ENCODE measurements at places on chromosomes 1 and 21. TPM values are rescaled to one million over a fixed set of nuclear protein-coding genes. Genes with fewer than 3 reads are reported as not detected.
A peak's percentile ranks its signal among the peaks of the same experiment; 100 is the strongest.

DNA sequence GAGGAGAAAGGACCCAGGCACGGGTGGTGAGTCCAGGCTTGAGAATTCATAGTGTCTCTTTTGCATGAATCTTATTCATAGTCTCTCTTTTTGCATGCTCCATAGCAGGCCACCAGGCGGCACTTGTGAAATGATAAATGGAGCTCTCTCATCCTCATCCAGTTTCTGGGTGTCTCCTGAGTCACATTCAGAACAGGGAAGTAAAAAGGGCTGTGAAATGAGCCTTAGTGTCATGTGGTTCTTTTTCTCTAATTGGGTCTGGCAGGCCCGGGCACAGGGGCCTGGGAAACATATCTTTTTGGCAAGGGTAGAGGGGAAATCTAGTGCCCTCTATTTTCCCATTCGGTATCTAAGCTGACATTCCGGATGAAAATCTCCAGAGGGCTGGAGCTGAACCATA is 19.1 kb upstream of the NCF2 start:
- no peaks in the 10 kb centered on the region for H3K36me3 ChIP-seq
- DNase-seq, result peak; percentile 34
- peaks cover under 1% of the 10 kb centered on the region for H3K4me1 ChIP-seq
- no peak overlapping the region for H3K27ac ChIP-seq

DNA sequence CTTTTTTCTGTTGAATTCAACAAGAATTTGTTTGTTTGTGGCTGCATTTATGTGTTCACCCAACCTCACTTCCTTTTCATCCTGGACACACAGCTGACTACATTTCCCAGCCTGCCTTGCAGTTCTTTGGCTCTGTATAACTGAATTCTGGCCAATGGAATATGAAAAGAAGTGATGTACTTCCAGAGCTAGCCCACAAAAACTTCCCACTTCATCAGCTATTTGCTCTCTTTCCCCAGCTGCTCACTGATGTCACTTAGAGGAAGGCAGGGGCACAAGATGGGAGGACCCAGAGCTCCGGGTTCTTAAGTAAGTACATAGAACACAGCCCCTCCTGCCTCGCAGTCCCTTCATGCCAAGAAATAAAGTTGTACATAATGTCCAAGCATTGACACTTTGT is 235.0 kb upstream of the FGGY start:
- H3K27me3 ChIP-seq, result no peaks in the 10 kb centered on the region
- peaks cover 29% of the 10 kb centered on the region for H3K4me1 ChIP-seq
- no peaks in the 10 kb centered on the region for H3K36me3 ChIP-seq
- no peak overlapping the region for H3K27ac ChIP-seq

DNA sequence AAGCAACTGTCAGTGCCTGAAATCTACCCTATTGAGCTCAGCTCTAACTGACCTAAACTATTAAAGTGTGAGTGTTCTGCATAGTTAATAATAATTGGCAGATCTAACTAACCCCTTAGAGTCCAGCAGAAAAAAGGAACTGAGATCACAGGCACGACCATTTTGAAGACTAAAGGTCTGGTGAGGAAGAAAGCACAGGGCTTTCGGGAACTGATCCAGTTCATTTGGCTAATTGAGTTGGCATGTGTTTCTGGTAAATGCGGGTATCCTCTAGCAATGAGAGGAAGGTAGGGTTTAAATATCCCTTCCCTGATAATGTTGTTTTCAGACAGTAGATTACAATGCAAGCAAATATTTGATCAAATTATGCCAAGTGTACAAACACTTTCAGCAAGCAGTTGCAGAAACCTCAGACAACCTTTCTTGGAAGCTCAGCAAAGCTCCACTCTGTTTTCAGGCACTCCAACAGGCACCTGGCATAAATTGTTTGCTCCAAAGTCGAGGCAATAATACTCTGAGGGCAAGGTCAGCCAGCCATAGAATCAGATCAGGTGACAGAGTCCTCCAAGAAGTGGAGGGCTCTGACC is 100.8 kb downstream of the KCNK1 start:
- H3K36me3 ChIP-seq, result no peaks in the 10 kb centered on the region
- H3K27me3 ChIP-seq, result peaks cover 8% of the 10 kb centered on the region
- H3K4me3 ChIP-seq, result no peak overlapping the region
- no peak for DNase-seq
- no peaks in the 10 kb centered on the region for H3K4me1 ChIP-seq

Gene APOBEC4
- not detected for total RNA-seq

Gene SPATA45
- total RNA-seq, result not detected

DNA sequence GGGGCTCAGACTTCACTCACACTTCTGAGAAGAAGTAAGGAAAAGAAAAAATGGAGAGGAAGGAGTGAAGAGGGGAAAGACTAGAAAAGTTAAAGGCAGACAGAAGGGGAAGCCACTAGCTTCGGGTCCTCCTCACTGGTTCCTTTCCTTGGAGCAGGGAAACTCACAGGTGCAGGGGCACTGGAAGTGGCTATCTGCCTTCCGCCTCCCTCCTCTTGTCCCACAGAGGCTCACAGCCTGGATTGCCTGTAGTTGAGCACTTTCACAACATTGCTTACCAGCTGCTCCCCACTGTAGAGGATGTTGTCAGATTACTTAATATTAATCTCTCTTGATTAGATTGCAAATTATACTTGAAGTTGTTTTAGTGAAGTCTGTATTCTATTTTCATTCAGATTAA is 21.6 kb upstream of the ABCA4 start:
- no peaks in the 10 kb centered on the region for H3K36me3 ChIP-seq
- no peak overlapping the region for H3K27ac ChIP-seq
- H3K4me1 ChIP-seq, result no peaks in the 10 kb centered on the region
- no peak for DNase-seq
- H3K4me3 ChIP-seq, result no peak overlapping the region
- H3K27me3 ChIP-seq, result peaks cover 2% of the 10 kb centered on the region

- no peak overlapping the region for H3K27ac ChIP-seq
- no peaks in the 10 kb centered on the region for H3K4me1 ChIP-seq
- no peaks in the 10 kb centered on the region for H3K36me3 ChIP-seq
- H3K27me3 ChIP-seq, result no peaks in the 10 kb centered on the region
- H3K4me3 ChIP-seq, result no peak overlapping the region
- no peak for DNase-seq
These were observed 143.1 kb downstream of the PLPP3 start for GRCh38 chr1:56436296-56436695.

- no peak for DNase-seq
- H3K4me1 ChIP-seq, result peaks cover 10% of the 10 kb centered on the region
- H3K36me3 ChIP-seq, result peaks cover 26% of the 10 kb centered on the region
- no peak overlapping the region for H3K4me3 ChIP-seq
- H3K27ac ChIP-seq, result no peak overlapping the region
- no peaks in the 10 kb centered on the region for H3K27me3 ChIP-seq
These were observed 33.1 kb downstream of the ZBTB17 start for GRCh38 chr1:15942661-15943327.

DNA sequence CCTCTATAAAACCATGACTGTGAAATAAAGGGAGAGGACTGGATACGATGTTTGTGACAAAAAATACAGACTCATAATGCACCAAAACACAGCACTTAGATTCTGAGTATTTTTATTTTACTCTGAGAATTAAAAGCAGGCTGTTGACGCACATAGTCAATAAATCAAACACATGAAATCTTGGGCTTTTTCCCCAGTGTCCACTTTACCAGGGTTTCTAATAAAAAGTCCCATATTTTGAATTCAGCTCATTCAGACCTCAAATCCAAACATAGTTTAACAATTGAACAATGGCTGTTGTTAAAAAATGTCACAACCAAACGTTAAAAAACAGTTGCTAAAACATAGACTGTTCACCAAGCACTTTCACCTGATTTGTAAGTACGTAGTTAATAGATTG is 553.4 kb downstream of the LTN1 start:
- no peak overlapping the region for H3K4me3 ChIP-seq
- H3K4me1 ChIP-seq, result no peaks in the 10 kb centered on the region
- H3K27ac ChIP-seq, result no peak overlapping the region

Gene L1TD1
- 0.09 TPM for total RNA-seq

GRCh38 chr1:91809317-91809716 is 76.6 kb downstream of the TGFBR3 start:
- no peak overlapping the region for H3K4me3 ChIP-seq
- no peak for DNase-seq
- H3K36me3 ChIP-seq, result no peaks in the 10 kb centered on the region
- peaks cover 56% of the 10 kb centered on the region for H3K4me1 ChIP-seq
- no peak overlapping the region for H3K27ac ChIP-seq
- H3K27me3 ChIP-seq, result peaks cover 1% of the 10 kb centered on the region

Gene GPA33
- total RNA-seq, result 0.39 TPM

Gene PARS2
- total RNA-seq, result 6.8 TPM

Gene PLA2G2C
- 0.58 TPM for total RNA-seq

- no peak overlapping the region for H3K27ac ChIP-seq
- H3K36me3 ChIP-seq, result no peaks in the 10 kb centered on the region
- no peak overlapping the region for H3K4me3 ChIP-seq
- H3K27me3 ChIP-seq, result peaks cover 10% of the 10 kb centered on the region
These were observed 126.8 kb upstream of the ZNF644 start for GRCh38 chr1:91148641-91149069.

DNA sequence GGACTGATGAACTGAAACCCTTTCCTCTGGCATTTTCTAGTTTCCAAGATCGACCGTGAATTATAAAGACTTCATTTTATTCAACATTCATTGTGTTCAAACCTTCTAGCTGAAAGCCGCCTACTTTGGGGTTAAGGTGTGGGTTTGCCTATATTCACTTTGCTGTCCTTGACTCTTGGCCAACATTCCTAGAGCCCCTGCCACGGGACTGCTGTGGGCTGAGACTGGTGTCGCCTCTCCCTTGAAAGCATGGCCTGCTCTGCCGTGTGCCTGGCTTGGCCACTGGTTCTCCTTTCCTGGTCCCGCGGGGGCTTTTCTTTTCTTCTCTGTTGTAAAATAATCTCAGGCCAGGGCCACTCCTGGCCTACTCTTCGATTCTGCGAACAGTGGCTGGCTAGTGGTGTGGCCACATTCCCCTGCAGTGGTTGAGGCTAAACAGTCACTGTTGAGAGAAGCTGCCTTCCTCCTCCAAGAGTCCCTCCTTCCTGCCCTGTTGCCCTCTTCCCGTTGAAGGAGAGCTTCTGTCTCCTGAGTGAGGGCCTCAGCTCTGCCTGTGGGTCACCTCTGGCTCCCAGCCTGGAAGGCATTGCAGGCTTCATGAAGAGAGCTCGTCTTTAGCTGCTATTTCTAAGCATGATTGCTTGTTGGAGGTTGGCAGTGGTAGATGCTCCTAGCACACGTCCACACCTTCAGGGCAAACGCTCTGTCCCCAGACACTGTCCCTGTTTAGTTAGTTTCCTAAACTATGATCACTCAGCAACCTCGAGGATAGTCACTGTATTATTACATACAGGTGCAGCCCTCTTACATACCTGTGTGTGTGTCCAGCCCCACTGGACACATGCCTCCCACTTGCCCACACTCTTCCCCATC is 80.5 kb downstream of the GALNT2 start:
- no peak overlapping the region for H3K27ac ChIP-seq
- peaks cover 9% of the 10 kb centered on the region for H3K36me3 ChIP-seq
- no peak overlapping the region for H3K4me3 ChIP-seq
- no peak for DNase-seq
- H3K4me1 ChIP-seq, result peaks cover 50% of the 10 kb centered on the region
- no peaks in the 10 kb centered on the region for H3K27me3 ChIP-seq

DNA sequence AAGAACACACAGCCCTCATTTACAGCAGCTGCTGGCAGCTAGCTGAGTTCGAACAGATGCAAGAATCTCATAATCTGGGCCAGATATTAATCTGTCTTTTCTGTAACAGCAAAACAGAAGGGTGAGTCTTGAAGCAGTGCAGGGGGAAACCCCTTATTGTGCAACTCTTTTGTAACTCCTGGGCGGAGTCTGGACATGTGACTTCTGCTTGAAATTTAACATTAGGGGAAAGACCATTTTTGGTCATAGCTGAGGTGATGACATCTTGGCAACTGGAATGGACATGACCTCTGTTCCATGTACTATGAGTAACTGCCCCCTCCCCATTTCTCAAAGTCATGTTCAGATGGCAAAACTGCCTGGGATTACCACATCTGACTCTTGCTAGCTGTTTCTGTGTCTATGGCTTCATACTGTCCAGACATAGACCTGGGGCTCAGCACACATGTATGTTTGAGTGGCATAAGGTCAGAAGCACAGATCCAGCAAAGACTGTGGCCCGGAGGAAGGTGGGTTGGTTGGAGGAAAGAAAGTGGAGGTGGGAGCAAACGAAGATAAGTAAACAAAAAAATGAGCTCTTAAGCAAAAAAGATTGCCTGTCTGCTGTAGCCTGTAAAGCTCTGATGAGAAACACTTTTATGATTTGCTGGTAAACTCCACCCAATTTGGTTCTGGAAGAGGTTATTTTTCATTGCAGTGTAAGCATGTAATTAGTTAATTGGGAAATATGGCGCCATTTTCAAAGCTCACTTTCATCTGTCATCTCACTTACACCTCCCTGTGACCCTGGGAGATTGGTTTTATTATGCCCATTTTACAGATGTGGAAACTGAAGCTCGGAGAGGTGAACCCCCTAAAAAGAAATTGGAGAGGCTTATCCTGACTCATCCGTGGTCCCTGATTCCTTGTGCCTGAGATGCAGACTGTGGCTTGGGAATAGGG is 26.1 kb downstream of the ETS2 start:
- no peaks in the 10 kb centered on the region for H3K27me3 ChIP-seq
- peak overlapping the region; percentile 86 for H3K27ac ChIP-seq
- H3K36me3 ChIP-seq, result no peaks in the 10 kb centered on the region
- peaks cover 17% of the 10 kb centered on the region for H3K4me1 ChIP-seq
- no peak overlapping the region for H3K4me3 ChIP-seq
- DNase-seq, result peak; percentile 75

- no peak overlapping the region for H3K27ac ChIP-seq
- no peaks in the 10 kb centered on the region for H3K4me1 ChIP-seq
- H3K36me3 ChIP-seq, result no peaks in the 10 kb centered on the region
- no peak for DNase-seq
- no peaks in the 10 kb centered on the region for H3K27me3 ChIP-seq
- no peak overlapping the region for H3K4me3 ChIP-seq
These were observed 299.7 kb upstream of the PRMT6 start for GRCh38 chr1:106756752-106757151.

Gene LCE1E
- total RNA-seq, result not detected

DNA sequence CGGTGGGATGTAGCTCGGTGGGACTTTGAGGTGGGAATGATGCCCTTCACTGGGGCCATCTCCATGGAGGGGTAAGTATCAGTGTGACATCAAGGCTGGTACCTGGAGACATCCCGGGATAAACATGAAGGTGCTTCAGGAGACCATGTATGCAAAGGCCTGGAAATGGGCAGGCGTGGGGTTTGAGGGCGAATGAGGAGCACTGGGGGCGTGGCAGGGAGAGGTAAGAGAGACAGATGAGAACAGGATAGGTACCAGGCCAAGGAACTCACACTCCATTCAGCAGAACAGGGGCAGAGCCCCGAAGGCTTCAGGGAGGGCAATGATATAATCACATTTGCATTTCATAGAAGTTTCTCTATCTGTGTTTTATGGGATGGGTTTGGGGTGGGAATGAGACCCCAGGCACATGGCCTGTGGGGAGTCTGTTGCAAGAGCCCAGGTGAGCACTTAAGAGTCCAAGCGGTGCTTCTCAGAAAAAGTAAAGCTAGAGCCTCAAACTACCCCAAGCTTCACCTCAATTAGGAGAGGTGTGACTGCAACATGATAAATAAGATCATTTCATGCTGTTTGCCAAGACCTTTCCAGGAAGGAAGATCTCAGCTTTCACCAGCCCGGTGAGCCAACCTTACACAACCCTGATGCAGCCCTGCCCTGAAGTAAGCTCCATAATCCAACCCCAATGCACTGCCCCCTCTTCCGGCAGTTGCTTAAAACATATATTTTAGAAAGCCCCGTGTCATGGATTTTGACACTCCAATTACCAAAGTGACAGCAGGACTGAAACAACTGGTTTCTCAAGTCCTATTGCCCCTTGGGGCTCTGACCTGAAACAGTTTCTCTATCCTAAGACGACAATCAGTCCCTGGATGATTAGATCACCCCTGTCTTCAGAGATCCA is 7.4 kb downstream of the S100A9 start:
- H3K27me3 ChIP-seq, result peaks cover 4% of the 10 kb centered on the region
- no peak overlapping the region for H3K4me3 ChIP-seq
- no peak for DNase-seq
- no peak overlapping the region for H3K27ac ChIP-seq
- no peaks in the 10 kb centered on the region for H3K36me3 ChIP-seq
- no peaks in the 10 kb centered on the region for H3K4me1 ChIP-seq

Gene KCNJ15
- total RNA-seq, result 0.12 TPM

Gene OLFM3
- total RNA-seq, result not detected
